Hematopoietic multipotent progenitor cell treated with erythropoietin and hydrocortisone succinate and interleukin-3 and kit ligand, for 6 days (in vitro differentiated cells): ENCODE measurements at places on chromosomes 1 and 21.

GRCh38 chr1:53847980-53848379 is 9.9 kb upstream of the NDC1 start:
- DNase-seq: no peak

- peak; percentile 95 for DNase-seq
Measured at GRCh38 chr1:109667452-109668122, at the start of gene GSTM2. Gene GSTM2 (plus strand): TSS chr1:109668057. CDS start chr1:109668116, 59 bp downstream.

GRCh38 chr1:228376651-228377631 is 29.7 kb downstream of the TRIM11 start:
- no peak for DNase-seq

GRCh38 chr1:17183388-17184160 is 21.4 kb upstream of the PADI1 start:
- DNase-seq: no peak

- DNase-seq: no peak
Measured at GRCh38 chr21:44703731-44704635, 7.0 kb downstream of the KRTAP10-12 start.

DNA sequence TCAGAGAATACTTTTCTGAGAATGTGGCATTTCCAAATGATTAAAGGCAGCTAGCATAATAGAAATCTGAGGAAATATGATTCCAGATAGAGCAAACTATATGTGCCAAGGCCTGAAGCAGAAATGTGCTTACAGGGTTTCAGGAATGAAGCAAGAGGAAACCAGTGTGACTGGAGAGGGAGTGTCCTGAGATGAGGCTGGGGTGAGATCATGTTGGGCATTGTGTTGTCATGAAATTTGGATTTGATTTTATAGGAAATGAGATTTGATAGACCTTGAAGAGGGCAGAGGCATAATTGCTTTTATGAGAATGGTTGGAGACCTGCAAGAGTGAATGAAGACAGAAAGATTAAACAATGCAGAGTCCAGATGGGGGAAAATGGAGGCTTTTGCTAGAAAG is 338.1 kb upstream of the SNX7 start:
- peak; percentile 33 for DNase-seq

- DNase-seq: no peak
Measured at GRCh38 chr21:33810766-33811165, 104.8 kb downstream of the ATP5PO start.

DNA sequence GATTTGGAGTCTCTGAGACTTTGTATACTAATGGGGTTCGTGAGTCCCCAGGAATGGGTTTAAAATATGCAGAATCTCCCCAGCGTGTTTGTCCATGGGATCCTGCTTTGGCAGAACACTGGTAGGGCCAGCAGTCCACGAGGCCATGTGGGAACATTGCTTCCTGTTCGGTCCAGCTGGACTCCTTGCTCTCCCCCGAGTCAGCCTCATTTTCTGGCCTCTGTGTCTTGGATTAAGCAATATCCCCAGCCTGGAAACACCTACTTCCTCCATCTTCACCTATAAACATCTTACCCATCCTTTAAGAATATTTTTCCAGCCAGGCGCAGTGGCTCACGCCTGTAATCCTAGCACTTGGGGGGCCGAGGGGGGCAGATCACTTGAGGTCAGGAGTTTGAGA is 142.4 kb downstream of the NAV1 start:
- no peak for DNase-seq

DNA sequence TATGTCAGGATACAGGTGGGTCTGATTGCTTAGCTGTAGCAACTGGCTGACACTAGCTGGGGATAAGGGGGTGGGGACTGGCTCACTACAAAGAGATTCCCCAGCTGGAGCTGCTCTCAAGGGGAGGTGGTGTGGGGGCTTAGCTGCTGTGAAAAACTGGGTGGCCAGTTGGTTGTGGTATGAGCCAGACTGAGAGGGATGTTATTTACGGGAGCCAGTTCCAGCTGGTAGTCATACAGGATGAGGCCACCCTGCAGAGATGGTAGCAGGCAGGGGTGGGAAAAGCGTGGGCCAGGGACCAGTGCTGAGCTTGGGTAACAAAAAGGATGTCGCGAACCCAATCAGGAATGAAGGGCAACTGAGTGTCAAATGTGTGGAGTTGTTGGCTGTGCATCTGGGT is 204.0 kb upstream of the C21orf91 start:
- DNase-seq: no peak

DNA sequence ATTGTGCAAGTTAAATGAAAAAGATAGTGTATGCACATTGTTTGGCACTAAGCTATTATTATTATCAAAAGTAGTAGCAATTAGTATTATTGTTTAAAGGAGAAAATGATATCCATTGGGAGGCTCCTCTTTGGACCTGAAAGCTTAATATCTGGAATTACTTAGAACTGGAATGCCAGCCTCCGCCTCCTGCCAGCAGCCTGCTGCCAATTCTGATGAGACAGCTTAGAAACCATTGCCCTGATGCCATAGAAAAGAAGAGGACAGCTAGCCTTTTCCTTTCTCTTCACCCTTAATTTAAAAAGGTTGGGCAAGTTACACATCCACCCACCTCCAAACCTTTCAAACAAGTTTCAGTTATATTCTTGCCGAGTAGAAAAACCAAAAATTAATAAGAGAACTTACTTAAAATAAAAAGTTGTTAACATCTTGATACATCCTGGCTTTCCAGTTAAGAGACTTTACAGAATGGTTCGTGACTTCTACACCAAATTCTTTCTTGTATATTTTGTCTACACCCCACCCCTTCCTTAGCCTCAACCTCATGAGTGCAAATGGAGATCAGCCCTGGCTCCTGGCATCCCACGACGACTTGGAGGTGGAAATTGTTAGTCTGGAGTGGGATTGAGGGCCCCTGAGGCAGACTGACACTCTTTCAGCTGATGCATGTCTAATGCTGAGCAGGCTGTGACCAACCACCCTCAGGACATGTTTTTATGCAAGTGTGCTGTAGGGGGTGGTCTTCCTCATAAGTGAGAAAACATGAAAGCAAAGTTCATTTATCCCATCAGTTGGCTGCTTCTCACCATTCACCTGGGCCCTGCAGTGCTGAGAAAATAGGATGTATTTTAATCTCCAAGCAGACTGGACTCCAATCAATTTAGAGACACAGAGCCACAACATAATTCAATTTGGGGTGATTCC is 120.6 kb downstream of the KCNJ15 start:
- DNase-seq: peak; percentile 58

DNA sequence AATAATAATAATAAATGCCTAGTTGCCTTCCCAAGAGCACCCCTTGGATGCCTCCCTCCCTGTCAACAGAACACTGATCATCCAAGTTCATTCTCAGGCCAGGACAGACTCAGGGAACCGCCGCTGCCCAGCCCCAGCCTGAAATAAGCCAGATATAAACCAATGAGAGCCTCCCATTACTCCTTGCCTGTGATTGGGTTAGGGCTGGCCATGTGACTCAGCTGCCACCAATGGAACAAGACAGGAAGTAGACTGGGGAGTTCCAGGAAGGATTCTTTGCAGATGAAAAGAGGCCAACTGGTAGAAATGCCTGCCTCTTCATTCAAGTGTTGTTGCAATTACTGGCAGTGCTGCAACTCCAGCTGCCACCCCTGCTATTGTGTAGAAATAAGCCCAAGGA is 146.4 kb upstream of the TIAM1 start:
- no peak for DNase-seq

DNA sequence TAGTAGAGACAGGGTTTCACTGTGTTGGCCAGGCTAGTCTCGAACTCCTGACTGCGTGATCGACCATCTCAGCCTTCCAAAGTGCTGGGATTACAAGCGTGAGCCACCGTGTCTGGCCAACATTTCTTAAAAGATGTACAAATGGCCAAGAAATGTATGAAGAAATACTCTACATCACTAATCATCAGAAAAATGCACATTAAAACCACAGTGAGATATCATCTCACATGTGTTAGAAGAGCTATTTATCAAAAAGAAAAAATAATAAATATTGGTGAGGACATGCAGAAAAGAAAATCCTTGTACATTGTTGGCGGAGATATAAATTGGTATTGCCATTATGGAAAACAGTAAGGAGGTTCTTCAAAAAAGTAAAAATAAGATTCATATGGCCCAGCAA is 33.6 kb upstream of the TNFSF18 start:
- DNase-seq: no peak

DNA sequence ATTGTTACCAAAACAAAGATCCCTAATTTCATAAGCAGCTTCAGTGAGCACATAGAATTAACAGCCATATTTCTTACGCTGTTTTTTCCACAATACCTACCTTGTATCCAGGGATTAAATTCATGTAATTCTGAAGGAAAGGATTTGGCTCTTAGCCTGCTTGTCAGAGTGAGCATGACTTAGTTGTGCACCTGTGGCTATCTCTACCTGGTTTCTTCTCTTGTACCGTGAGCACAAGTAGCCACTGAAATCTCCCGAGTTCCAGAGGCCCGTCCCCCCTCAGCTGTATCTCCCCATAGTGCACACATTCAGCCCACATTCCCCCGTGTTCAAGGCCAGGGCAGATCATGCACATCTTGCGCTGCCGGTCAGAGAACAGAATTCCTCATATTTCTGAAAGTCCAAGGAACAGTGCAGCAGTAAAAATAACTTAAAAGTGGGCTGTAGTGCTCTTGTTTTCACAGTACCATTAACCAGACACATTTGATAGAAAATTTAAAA is 2.3 kb downstream of the TENT5C start:
- no peak for DNase-seq

DNA sequence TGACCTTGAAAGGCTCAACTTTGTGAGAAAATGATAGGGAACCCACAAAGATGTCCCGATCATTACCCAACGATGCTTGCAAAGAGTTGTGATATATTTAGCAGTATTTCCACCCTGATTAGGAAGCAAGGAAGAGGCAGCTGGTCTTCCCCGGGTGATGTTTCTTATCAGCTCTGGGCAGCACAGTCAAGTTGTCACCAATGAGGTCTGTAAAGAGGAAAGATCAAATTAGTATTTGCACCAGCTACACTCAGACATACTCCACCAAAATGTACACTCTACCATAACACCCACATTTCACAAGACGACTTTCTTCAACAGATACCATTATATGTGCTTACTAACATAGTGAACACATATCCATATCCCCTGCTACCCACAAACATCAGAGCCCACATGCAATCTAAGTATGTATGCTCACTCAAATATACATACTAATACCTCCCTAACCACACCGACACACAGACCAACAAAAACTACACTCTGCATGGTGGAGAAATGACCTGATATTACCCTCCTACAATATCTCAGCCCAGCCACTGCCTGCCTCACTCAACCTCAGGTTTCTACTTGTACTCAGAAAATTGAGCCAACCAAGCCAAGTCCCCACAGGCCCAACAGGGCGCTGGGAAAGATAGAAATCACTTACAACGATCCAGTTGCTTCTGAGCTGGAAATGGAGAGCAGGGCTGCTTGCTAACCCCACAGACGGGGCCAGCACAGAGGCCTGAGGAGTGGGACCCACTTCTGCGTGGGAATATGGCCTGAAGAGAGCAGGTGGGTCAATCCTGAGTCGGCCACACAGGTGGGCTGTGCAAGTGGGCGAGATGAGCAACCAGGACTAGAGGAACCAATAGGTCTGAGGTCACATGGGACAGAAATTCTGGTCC is 4.6 kb upstream of the BTG2 start:
- peak; percentile 90 for DNase-seq

GRCh38 chr21:28099001-28099705 is 893.5 kb downstream of the LTN1 start:
- no peak for DNase-seq

- no peak for DNase-seq
Measured at GRCh38 chr1:186735463-186735862, 55.2 kb upstream of the PTGS2 start.

GRCh38 chr1:28129150-28129549 is 40.7 kb upstream of the EYA3 start:
- no peak for DNase-seq

DNA sequence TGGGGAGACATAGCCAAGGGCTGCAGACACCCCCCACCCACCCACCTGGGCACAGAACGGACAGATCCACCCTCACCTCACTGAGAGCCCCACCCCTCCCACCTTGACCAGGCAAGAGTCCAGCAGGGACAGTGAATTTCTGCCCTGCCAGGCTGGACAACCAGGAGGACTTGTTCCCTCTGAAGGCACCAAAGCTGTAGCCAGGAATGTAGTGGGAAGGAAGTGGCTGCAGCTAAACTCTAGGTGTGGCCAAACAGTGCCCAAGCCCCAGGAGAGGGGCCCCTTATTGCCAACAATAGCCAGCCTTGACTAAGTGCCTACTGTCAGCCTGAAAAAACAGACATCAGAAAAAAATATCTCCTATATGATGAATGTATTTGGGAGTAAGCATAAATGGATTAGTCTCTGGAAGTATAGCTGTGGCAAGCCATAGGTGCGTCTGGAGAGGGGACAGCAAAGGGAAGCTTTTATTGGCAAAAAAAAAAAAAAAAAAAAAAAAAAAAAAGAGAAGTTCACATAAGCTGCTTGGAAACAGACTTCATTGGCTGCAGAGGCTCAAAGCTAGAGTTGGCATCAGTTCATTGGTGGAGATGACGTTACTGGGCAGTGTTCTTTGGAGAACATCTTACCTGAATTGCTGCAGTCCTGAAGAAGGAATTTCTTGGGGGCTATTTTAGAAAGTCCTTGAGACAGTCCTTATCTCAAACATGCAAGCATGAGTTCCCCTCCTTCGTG is 64.1 kb upstream of the TMEM51 start:
- peak; percentile 25 for DNase-seq

DNA sequence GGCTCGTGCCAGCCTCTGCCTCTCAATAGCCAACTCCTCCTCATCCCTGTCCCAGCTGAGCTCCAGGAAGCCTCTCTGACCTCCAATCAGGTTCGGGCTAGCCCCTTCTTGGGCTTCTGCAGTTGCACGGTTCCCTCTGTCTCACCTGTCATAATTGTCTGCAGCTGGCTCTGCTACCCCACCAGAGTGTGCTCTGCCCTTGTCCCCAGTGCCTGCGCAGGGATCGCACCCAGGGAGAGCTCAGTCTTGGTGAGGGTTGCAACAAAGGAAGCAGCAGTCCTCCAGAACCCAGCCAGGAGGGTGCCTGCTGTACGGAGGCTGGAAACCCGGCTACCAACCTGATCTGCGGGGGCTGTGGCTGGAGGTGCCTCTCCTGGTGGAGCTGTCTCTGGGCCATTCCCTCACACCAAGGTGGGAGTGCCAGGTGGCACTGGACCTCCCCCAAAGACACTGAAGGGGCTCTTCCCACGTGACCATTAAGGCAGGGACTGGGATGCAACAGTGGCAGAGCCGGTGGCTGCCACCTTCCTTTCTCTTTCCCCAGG is 63.5 kb upstream of the DMRTB1 start:
- DNase-seq: no peak

DNA sequence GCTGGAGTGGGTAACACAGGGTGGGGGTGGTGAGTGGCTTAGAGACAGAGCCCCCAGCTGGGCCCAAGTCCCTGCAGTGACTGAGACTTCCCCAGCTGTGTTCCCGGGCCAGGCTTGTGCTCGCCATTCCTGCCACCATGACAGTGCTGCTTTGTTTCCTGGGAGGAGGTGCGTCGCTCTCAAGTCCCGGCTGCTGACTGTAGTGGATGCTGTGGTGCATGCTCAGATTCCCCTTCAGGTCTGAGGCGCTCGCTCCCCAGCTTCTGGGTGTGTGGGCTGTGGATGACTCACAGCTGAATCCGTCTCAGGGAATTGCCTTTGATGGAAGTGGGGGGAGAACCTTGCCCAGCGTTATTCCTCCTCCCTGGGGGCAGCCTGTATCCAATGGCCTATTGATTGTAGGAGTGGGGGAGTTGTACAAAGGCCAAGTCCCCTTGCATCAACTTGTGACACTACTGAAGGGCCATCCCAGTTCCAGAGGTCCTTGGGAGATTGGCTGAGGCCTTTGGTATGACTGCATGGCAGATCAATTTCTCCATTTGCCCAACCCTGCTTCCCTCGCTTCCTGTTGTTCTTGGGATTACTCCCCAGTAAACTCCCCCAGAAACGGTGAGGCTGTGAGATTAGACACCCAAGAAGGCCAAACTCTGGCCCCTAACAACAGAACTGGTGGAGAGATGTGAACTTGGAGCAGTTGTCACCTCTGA is 17.8 kb upstream of the POU3F1 start:
- no peak for DNase-seq
